ENCODE measurements at places on chromosomes 16 and 17.

- no peak for DNase-seq
Observed at GRCh38 chr17:82525712-82526111, 6.2 kb downstream of the FOXK2 start.

- no peak for DNase-seq
Observed at GRCh38 chr17:19551591-19552148, 18.0 kb downstream of the SLC47A1 start.

GRCh38 chr17:29219378-29220047 is 27.1 kb upstream of the CRYBA1 start:
- DNase-seq = peak; percentile 85

DNA sequence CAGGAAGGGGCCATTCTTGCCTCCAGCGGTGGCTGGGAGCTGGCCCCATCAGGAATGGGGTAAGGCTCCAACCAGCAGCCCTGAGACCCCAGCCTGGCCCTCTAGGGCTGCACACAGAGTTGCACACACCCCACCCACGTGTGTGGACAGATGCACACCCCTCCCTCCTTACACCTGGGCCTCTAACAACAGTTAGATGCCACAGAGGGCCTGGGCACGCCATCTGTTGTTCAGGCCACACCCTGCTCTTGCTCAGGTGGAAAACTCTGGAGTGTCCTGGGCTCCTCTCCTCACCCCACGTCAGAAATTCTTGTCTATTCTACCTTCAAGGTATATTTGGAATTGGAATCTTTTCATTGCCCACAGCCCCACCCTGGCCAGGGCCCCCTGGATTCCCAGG is 13.3 kb upstream of the RAI1 start:
- DNase-seq = no peak

DNA sequence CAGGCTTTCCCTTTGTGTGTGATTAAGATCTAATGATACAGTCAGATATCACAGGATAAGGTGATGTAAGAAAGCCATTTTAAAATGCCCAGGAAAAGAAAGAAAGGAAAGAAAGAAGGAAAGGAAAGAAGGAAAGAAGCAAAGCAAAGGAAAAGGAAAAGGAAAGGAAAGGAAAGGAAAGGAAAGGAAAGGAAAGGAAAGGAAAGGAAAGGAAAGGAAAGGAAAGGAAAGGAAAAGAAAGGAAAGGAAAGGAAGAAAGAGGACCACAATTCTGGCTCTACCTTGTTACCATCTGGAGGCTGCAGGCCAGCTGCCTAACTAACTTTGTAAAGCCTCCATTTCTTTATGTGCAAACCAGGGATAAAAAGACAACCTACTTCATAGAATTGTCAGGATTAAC is 131.6 kb downstream of the DYNLRB2 start:
- no peak for DNase-seq

DNA sequence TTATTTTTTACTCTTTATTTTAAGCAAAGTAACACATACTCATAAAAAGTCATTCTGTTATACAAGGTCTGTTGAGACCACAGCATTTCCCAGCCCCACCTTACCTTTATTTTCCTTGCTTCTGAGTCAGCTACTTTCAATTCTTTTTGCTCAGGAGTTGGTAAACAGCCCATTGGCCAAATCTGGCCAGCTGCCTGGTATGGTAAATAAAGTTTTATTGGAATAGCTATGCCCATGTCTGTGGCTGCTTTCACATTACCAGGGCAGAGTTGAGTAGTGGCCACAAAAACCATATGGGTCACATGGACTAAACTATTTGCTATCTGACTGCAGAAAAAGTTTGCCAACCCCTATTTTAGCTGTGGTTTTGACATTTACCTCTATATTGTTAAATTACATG is 3.4 kb upstream of the NSRP1 start:
- DNase-seq = peak; percentile 44

DNA sequence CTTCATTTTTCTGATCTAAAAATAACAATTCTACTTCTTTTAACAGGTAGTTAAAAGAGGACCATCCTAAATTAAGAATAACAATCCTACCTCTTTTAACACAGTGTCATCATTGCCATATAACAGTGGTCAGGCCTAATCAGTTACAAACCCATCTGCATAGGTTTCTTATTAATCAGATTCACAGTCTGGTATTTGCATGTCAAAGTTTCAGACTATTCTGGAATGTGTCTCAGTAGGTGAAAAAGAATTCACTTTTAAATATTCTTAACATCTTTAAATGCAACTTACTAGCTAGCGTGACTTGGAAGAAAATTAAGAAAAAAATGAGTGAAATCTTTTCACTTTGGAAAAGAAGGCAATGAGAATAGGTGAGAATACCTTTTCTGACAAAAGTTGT is 6.8 kb upstream of the KRT12 start:
- DNase-seq = no peak

DNA sequence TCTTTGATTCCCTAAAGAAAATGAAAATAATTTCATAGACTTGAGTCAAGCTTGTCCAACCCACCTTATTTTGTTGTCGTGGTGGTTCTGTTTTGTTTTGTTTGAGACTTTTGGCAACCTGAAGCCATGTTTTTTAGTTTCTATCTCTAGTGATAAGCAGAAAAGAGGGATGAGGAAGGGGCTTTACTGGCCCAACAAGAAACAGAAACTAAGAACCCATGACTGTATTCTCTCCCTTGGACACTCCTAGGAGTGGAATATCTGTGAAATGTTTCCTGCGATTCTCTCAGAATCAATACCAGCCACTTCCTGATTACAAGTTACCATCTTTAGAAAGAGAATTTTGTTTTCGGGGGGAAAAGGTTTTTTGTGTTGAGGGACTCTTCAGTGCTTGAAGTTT is 207.5 kb downstream of the PRKCA start:
- DNase-seq = no peak

GRCh38 chr17:44655983-44656710 is at the start of gene MEIOC:
Gene MEIOC (plus strand): TSS chr17:44656468. CDS start chr17:44656614, 146 bp downstream.
- DNase-seq = peak; percentile 36

- DNase-seq = no peak
Observed at GRCh38 chr17:20157001-20157310, 147.8 kb downstream of the SPECC1 start.

All from EL (cell line).